LoVo (cell line): ENCODE measurements at places on chromosomes 11 and 22.
A peak's percentile ranks its signal among the peaks of the same experiment; 100 is the strongest.

DNA sequence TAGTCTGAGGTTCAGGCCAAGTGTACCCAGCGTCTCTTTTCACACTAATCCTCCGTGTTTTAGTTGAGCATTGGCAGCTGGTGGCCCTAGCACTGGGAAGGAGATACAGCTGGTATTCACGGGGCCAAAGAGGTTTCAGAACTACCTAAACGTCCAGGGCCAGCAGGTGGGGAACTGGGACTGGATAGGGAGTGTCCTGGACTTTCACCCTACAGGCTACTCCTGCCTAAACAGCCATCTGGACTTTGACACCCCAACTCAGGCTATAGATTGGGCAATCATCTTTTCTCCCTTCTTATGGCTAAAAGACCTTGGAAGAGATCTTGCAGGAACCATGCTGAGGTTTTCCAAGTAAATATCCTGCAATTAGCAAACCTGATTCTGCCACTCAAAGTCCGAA is 2.8 kb downstream of the SPON1 start:
- peak; percentile 90 for DNase-seq

DNA sequence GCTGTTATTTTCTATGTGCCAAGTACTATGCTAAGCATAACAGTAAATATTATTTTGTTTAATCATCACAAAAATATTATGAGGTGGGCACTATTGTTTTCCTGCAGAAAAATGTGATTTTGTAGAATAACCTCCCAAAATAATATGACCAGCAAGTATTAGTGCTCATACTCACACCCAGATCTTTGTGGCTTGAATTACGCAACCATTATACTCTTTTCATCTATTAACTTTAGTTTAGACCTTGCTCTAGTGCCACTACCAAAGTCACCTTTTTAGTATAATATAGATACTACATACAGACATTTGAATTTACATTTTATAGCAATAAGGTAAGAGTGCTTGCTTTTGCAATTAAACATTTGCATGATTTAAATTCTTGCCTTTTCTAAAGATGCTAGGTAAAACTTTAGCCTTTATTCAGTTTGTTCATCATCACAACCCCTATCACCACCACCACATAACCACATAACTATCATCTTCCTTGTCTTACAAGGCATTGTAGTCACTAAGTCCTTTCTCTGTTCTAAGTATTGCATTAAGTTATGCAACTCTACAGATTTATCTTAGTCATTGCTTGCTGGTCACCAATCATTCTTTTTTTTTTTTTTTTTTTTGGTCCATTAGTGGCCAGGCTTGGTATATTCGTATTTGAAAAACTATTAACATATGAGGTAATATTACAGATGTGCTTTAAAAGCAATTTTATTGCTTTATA is 68.4 kb downstream of the GAS2 start:
- DNase-seq: no peak

GRCh38 chr11:134545521-134545920 is 133.5 kb upstream of the B3GAT1 start:
- no peak for DNase-seq

- DNase-seq: no peak
Observed at GRCh38 chr11:3840004-3840869, 522 bp downstream of the RHOG start.

GRCh38 chr11:101844608-101845007 is 70.2 kb upstream of the CEP126 start:
- no peak for DNase-seq

GRCh38 chr11:110434952-110435779 is 5.4 kb downstream of the FDX1 start:
- no peak for DNase-seq

DNA sequence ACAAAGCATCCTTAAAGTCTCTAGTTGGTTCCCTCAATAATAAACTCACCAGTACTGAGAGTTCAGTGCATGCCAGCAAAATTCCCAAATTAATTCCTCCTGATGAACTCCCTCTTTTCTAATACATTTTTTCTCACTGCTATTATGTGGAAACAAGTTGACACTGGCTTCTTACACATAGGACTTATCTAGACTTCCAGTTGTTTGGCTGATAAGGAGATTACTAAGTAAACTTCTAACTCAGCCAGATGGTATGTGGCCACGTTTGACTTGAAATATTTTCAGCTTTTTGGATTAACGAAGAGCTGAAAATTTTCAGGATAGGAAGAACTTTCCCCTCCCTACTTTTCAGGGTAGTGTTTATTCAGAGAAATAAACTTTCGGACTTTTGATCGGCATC is 1154.2 kb upstream of the TENM4 start:
- DNase-seq: peak; percentile 58

- no peak for DNase-seq
Observed at GRCh38 chr11:130798801-130799200, 117.5 kb downstream of the SNX19 start.

GRCh38 chr22:20237480-20238440 is 30.4 kb downstream of the RTN4R start:
- no peak for DNase-seq

DNA sequence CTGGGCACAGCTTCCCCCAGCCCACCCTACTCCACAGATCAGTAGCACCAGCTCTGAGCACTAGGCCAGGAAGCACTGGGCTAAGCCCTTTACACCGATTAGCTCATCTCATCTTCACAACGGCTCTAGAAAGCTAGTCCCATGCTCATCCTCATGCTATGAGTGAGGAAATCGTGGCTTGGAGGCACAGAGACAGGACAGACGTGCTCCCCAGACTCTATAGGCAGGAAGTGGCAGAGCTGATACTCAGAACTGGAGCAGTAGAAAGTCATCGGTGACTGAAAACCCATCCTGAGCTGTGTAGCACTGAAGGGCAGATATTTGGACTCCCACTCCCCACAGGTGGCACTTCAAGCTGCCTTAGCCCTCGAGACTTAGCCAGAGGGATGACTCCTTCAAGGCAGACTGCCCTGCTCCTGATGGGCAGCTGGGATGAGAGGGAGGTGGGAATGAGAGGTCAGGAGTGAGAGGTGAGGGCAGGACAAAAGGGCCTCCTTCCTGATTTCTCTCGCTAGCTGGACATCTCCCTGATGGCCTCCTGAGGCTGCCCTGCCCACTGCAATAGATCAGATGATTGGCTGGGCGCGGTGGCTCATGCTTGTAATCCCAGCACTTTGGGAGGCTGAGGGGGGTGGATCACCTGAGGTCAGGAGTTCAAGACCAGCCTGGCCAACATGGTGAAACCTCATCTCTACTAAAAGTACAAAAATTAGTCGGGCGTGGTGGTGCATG is 9.7 kb downstream of the CD5 start:
- no peak for DNase-seq

GRCh38 chr22:38735465-38736256 is 20.1 kb downstream of the SUN2 start:
- DNase-seq: no peak

- no peak for DNase-seq
Observed at GRCh38 chr11:57111619-57112018, 70.1 kb upstream of the LRRC55 start.

DNA sequence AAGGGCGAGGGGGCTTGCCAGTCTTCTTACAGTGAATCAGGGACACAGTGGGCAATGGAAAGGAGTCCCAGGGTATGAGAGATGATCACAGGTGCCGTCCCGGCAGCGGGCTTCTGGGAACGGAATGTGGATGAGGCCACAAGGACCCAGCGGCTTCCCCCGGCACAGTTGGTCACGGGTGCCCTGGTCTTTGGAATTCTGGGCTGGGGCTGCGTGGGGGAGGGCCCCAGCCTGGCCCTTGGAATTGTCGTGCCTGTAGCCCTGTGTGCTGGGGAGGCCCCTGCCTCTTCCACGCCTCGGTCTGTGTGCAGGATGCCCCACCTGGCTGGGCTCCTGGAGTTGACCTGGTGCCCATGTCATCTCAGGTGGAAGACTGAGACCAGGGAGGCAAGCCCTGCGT is 76.6 kb downstream of the FBLN1 start:
- DNase-seq: no peak

- DNase-seq: no peak
Observed at GRCh38 chr22:19974268-19974861, 32.7 kb upstream of the TXNRD2 start.

DNA sequence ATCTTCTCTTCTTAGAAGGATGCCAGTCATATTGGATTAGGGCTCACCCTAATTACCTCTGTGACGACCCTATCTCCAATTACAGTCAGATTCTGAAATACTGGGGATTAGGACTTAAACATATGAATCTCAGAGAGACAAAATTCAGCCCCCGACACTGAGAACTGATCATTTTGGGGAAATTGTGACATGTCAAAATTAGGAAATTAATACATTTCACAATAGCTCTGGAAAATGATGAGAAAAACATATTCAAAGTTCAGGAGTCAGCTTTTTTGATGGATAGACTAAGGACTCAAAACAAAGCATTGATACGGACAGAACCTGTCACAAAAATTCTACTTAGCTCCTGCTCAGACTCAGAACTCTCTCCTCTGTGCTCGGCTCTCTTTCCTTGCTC is 40.8 kb downstream of the COMMD9 start:
- no peak for DNase-seq

- DNase-seq: no peak
Observed at GRCh38 chr11:8831861-8832260, 79.1 kb upstream of the AKIP1 start.

GRCh38 chr11:28697920-28698827 is 590.0 kb downstream of the METTL15 start:
- DNase-seq: peak; percentile 36

- DNase-seq: no peak
Observed at GRCh38 chr11:72591023-72591422, 83.2 kb downstream of the PDE2A start.

GRCh38 chr11:7314811-7315604 is 63.3 kb downstream of the SYT9 start:
- DNase-seq: no peak

DNA sequence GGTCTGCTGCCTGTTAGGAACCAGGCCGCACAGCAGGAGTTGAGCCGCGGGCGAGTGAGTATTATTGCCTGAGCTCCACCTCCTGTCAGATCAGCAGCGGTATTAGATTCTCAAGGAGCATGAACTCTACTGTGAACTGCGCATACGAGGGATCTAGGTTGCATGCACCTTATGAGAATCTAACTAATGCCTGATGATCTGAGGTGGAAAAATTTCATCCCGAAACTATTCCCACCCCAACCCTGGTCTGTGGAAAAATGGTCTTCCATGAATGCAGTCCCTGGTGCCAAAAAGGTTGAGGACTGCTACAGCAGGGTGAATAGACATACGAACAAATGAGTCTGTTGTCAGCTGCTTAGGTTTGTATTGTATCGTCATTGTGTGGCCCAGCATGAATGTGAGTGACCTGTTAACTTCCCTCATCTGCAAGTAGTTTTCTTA is 29.8 kb downstream of the RNF141 start:
- no peak for DNase-seq

- DNase-seq: no peak
Observed at GRCh38 chr11:127017482-127017881, 16.9 kb upstream of the KIRREL3 start.

- DNase-seq: no peak
Observed at GRCh38 chr11:128509621-128510389, 77.6 kb downstream of the ETS1 start.

GRCh38 chr22:22201930-22202343 is 42.6 kb upstream of the VPREB1 start:
- DNase-seq: no peak

GRCh38 chr11:8258289-8258688 is 5.4 kb downstream of the LMO1 start:
- no peak for DNase-seq

DNA sequence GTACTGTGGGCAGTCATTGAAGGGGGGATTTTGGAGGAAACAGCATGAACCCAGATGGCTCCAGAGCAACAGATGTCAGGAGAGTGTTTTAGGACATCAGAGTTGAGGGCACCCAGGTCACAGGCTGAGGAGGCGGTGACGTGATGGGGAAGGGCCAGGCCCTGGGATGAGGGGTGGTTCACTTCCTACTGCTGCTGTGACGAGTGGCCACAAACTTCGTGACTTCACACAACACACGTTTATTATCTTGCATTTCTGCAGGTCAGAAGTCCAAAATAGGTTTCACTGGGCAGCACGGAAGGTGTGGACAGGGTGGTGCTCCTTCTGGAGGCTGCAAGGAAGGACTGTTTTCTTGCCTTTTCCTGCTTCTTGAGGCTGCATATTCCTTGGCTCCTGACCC is 77.7 kb upstream of the RAB1B start:
- DNase-seq: no peak

DNA sequence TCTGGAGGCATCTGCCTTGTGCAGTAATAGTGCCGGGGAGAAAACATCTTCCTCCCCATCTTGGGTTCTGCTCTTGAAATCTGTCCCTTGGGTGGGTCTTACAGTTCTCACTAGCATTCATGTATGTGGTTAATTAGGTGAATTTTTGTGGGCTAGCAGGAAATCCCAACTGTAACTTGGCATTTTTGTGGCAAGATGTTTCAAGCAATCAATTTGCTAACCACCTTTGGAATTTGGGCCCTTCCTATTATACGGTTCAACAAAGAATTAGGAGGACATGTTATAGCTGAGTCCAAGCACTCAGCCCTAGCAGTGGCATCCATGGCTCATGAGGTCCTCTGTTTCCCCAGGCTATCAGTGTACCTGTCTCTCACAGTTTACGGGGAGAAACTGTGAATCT is 89.1 kb upstream of the MTNR1B start:
- no peak for DNase-seq

DNA sequence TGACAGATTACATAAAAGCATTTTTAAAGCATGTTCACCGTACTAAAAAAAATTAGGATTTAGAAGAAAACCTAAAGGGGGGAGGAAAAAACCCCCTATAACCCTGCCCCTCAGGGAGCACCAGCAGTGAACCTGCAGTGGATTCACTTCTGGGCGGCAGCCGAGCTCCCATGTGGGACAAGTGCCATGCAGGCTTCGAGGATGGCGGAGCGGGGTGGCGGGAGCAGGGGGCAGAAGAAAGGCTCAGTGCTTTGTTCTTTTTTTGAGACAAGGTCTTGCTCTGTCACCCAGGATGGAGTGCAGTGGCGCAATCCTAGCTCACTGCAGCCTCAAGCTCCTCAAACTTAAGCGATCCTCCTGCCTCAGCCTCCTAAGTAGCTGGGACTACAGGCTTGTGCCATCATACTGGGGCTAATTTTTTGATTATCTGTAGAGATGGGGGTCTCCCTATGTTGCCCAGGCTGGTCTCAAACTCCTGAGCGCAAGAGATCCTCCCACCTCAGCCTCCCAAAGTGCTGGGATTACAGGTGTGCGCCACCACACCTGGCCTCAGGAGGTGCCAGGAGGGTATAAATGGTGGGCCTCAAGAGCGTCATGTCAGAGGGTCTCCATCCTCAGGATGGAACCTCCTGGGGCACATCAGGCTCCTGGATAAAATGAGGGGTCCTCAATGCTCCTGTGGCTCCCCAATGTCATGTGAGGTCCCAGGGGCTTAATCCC is 34.0 kb downstream of the PPM1F start:
- no peak for DNase-seq

DNA sequence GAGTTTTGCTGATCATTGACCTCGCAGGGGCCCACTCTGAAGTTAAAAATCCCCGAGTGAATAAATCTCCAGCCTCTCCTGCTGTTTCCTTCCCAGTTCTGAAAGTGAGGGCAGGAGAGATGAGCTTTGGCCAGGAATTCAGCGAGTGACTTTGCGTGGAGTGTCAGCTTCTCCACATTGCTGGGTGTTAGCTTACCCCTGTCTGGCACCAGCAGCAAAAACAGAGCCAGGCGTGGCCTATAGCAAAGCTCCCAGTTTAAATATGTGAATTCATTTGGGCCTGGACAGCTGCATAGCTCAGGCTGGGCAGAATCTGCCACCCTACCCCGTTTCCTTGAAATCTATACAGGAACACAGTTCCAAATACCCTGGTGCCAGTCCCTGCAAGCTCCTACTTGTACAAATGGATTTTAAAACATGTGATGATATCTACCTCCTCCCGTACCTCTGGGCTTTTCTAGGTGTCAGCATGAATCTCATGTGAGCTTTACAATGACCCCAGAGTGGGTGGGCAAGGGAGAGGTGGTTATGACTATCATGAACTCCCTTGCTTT is 25.6 kb downstream of the TIMP3 start:
- DNase-seq: no peak
